ENCODE measurements at places on chromosomes 5 and 9.

- no peak for DNase-seq
Measured at GRCh38 chr9:88807426-88807825, 183.8 kb upstream of the S1PR3 start.

GRCh38 chr5:59792983-59793585 is 100.4 kb downstream of the PDE4D start:
- DNase-seq = peak; percentile 93

GRCh38 chr5:53928641-53929040 is 368.2 kb downstream of the NDUFS4 start:
- no peak for DNase-seq

- DNase-seq = no peak
Measured at GRCh38 chr5:149429839-149430721, 51.0 kb upstream of the IL17B start.

- no peak for DNase-seq
Measured at GRCh38 chr9:130893341-130894101, 3.1 kb downstream of the QRFP start.

DNA sequence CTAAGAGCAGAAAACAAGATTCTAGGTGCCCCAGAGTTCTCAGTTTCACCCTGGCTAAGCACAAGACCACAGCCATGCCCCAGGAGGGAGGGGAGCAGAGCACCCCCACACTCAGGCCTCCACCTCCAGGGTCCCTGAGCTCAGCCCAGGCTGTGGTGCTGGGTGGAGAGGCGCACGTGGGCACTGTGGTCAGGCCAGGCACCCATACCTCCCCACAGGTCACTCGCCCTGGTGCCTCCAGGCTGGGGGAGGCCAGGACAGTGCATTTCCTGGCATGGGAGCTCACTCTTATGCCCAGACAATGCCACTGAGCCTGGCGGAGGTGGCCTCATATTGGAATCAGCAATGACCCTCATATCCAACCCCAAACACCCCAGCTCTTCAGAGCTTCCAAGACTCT is 78.8 kb downstream of the HRH2 start:
- no peak for DNase-seq

DNA sequence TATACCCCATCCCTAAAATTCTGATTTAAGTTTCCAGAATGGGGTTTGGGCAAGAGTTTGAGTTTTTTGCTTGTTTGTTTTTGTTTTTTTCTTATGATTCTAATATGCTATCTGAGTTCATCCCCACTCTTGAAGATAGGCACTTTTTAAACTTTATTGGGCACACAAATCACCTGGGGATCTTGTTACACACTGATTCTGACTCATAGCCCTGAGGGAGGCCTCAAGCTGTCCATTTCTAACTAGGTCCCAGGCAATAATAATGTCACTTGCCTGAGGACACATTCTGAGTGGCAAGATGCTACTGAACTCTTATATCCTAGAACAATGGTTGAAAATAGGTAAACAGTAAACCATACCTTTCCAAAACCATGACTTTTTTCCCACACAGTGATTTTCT is 22.8 kb upstream of the ABLIM3 start:
- no peak for DNase-seq

DNA sequence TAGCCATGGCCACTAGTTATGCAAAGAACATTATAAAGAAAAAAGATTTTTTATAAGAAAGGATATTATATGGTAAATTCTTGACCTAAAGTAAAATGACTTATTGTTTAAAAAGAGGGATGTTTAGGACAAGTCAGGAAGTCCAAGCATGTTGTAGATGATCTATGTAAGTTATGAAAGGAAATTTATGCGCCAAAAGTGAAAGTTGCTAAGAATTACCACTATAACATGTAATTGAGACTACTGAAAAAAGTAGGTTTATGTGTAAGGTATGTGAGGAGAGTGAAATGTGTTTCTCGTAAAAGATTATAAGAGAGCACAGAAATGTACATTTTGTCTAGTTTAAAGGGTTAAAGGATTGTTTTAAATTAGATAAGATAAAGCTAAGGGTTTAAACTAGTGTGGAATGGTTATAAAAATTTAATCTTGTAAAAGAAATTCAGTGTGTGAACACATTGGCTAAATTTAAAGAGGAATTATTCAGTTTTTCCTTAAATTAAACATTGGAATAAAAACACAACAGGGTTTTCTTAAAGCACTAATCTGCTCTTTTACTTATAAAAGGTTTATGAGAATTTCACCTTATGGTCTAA is 1100.4 kb upstream of the EDIL3 start:
- no peak for DNase-seq

DNA sequence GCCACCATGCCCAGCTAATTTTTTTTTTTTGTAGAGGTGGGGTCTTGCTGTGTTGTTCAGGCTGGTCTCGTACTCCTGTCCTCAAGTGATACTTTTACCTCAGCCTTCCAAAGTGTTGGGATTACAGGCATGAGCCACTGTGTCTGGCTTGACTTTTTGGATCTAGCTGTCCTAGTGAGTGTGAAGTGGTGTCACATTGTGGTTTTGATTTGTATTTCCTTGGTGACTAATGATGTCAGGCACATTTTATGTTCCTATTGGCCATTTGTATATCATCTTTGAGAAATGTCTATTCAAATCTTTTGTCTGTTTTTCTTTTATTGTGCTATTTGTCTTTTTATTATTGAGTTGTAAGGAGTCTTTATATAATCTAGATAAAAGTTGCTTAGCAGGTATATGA is 53.5 kb upstream of the MCCC2 start:
- DNase-seq = peak; percentile 12

DNA sequence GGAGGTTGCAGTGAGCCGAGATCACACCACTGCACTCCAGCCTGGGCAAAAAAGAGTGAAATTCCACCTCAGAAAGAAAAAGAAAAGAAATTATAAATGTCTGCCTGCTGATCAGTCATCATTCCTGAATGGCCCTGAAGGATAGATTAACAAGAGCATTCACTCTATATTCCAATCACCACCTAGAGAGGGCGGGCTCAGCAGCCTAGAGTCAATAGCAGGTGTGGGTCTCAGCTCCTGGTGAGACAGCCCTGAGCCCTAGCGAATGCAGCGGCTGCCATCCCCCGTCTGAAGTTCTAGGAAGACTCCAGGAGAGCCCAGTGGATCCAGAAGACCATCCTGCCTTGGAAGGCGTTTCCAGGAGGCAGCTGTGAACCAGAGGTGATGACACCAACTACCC is 12.0 kb downstream of the FBP1 start:
- DNase-seq = no peak

DNA sequence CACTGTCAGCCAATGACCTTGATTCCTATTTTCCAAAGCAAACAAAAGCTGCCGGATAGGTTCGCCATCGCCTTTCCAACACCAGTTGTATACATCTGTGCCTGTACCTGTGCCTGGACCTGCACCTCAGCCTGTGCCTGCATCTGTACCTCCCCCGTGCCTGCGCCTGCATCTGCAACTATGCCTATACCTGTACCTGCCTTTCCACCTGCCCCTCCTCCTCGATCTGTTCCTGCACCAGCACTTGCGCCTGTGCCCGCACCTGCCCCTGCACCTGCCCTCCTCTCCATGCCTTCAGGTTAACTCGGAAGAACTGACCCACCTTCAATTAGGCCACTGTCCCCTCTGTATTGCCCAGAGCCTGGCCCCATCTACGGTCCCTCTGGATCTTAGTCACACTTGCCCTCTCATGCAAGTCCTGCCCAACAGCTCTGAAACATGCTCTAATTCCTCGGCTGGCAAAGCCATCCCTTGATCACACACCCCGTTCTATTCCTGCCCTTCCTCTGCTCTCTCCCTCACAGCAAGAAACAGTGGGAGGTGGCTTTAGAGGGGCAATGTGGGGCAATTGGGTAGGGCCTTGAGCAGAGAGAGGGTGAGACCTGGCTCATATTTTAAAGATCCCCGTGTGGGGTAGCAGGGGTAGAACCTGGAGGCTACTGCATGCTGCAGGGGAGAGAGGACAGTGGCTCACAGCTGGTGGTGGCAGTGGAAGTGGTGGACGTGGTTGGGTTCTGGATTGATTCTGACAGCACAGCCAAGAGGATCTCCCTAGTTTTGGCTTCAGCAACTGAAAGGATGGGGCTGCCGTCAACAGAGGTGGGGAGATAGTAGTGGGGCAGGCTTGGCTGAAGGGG is 59.6 kb upstream of the PHYKPL start:
- no peak for DNase-seq

DNA sequence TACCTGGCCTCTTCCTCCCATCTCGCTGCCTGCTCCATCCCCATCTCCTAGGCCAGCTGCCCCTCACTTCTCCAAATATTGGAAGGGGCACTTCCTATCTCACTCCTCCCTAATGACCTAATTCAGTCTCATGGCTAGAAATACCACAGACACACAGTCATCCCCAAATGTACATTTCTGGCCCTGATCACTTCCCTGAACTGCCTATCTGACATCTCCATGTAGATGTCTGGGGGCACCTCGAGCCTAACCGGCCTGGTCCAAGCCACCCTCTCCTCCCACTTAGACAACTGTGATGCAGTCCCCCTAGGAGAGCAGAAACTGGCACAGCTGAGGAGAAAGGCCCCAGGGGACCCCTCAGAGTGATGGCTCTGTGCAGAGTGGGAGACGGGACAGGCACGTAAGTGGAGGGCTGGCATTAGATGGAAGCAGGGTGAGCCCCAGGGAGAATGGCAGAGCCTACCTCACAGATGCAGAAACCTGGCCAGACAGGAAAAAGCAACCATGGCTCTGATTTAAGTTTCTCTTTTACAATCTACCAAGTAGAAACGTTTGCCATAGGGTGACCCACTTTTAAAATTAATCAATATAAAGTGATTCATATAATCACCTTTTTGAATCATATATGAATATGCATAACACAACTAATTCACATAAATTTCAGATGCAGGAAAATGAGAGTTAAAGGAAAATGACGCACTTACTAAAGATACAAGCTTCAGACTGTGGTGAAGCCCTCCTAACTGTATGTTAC is 22.1 kb downstream of the CAMSAP1 start:
- no peak for DNase-seq

- peak; percentile 31 for DNase-seq
Measured at GRCh38 chr9:131361202-131361833, 32.6 kb upstream of the PRRC2B start.

GRCh38 chr5:82406205-82406773 is 128.1 kb upstream of the RPS23 start:
- peak; percentile 85 for DNase-seq

DNA sequence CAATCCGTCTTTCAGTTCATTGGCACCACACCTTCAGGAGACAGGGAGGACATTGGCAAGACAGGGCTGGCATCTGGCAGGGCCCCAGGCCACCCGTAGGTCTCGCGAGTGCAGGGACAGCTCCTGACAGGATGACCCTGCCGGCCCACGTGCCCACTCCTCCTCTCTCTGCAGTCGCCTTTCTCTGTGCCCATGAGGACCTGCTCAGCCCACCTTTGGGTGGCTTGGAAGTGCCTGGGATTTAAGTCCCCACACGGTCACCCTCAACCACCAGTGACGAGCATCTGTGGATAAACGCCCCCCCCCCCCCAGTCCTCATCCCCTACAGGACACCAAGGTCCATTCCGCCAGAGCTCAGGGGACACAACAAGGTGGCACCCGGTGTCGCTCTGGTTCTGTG is 4.1 kb downstream of the MRPL36 start:
- no peak for DNase-seq

- no peak for DNase-seq
Measured at GRCh38 chr9:125626187-125626586, 80.8 kb downstream of the MAPKAP1 start.

- peak; percentile 48 for DNase-seq
Measured at GRCh38 chr5:61167382-61167781, 5.1 kb upstream of the SMIM15 start.

DNA sequence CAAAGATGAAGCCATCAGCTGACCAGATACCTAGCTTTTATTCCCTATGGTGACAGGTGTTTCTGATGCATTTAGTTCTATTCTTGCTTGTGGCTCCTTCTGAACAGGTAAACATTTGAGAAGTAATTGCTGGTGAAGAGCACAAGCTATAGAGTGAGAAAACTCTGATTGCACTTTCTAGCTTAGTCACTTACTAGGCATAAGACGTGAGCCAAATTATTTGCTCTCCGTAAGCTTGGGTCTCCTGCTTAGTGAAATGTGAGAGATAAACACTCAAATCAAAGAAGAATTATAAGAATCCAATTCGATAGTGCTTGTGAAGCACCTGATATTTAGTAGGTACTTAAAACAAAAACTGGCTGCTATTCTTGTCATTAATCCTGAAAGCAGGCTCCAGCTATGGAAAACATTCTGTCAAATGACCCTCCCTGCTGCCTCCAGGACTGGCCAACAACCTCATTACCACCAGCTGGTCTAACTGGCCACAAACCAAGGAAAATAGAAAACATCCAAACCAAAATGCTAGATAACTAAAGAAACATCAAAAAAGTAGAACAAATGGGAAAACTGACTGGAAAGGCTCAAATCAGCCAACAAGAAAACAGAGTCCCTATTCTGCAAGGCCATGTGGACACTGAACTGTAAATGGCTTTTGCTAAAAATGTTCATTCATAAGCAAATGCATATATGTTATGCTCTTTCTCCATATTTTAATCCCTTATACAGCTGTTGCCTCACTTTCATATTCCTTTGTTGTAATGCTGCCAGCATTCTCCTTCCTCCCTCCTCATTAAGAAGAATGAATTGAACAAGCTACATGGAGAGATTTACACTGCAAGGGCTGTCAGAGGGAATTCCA is 616.1 kb downstream of the DTWD2 start:
- no peak for DNase-seq

- DNase-seq = no peak
Measured at GRCh38 chr5:59597690-59598546, 295.6 kb downstream of the PDE4D start.

- DNase-seq = no peak
Measured at GRCh38 chr5:174087783-174088182, 42.3 kb downstream of the NSG2 start.

DNA sequence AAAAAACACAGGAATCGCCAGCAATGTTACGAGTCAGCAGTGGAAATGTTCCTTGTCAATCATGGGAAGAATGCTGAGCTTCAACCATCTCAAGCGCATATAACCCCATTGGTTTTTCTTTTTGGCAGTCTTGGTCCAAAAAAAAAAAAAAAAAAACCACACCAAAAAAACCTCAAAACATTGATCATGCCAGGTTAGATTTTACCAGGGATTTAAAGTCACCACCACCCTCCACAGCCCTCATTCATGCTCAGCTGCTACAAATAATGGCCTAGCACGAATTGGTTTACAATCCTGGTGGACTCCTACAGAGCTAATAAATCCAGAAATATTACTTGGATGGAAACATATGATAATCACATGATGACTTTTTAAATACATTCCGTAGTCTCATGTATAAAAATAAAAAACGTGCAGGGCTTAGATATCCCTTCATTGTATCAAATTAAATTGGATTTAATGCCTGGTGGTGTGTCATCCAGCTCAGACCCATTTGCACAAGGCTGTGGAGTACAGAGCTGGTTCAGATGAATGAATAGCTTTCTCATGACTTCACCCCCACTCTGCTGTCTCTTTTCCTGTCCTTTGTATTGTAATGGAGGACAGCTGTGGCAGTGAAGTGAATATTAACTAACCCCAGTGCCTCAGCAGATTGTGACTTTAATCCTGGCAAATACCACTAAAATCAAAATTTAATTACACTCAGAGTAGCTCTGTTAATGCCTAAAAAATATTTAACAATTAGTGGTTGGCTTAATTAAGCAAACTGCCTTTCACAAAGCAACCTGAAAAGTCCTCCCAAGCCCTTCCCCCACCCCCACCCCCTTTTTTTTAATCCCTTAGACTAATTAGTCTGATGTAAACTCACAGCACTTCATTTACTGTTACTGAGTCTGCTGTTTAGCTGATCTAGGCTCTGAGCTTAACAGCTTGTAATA is 626.5 kb upstream of the ZNF608 start:
- peak; percentile 91 for DNase-seq

- DNase-seq = peak; percentile 32
Measured at GRCh38 chr9:93304574-93305496, 120.9 kb downstream of the WNK2 start.

- peak; percentile 45 for DNase-seq
Measured at GRCh38 chr9:16921855-16922254, 51.4 kb upstream of the BNC2 start.

- no peak for DNase-seq
Measured at GRCh38 chr5:4348423-4348822, 752.8 kb downstream of the IRX1 start.

Data from foreskin fibroblast (primary cell).